ENCODE measurements at places on chromosomes 6 and 20. TPM values are rescaled to one million over a fixed set of nuclear protein-coding genes. Genes with fewer than 3 reads are reported as not detected.

BPIFB1 gene
- total RNA-seq = not detected

UBE2C gene
- total RNA-seq = 51.4 TPM

C6orf52 gene
- total RNA-seq = 0.26 TPM

SLC17A2 gene
- total RNA-seq = not detected

CEBPB gene
- 12.1 TPM for total RNA-seq

GGTLC1 gene
- total RNA-seq = not detected

TULP4 gene
- total RNA-seq = 77.1 TPM

ARG1 gene
- not detected for total RNA-seq

BNIP5 gene
- total RNA-seq = not detected

DACT2 gene
- total RNA-seq = not detected

CARMIL1 gene
- 8.2 TPM for total RNA-seq

COL19A1 gene
- not detected for total RNA-seq

PTCRA gene
- total RNA-seq = not detected

EYA2 gene
- total RNA-seq = not detected

NOX3 gene
- total RNA-seq = not detected

PGC gene
- total RNA-seq = not detected

PLN gene
- 0.04 TPM for total RNA-seq

ROMO1 gene
- total RNA-seq = 266 TPM

ARMC12 gene
- 0.40 TPM for total RNA-seq

DLL1 gene
- total RNA-seq = 1.8 TPM

Measured in pulmonary artery endothelial cell (primary cell).